Cortex of kidney (tissue), 1 donor: ENCODE measurements at places on chromosomes 3 and 15.

DNA sequence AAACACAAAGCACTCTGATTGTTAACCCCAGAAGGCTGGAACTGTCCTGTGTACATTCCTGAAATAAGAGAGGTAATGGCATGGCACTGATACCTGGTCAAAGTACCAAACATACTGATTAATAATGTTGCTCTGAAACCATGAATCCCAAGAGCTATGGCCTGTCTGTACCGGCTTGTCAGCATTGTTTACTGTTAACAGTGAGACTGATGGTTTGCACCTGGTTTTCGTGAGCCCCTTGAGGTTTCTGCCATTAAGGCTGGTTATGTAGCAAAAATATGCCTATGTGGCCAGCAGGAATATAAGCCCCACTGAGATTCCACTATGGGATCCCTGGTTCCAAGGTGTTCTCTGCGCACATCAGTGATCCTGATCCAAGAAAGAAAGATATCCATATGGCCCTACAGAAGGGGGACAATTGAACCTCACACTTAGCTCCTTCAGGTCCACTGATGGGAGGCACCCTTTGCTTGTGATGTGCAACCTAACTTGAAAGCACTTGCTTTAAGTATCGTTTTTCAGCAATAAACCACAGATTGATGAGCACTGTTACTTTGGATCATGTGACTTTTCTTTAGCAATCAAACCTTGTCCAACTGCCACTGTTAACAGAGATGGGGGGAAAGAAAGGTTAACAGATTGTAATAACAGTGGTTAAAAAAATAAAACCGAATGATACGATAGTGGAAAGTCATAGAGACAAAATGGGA is 65.2 kb downstream of the TBL1XR1 start:
- no peak for DNase-seq

GRCh38 chr3:167814441-167814951 is 79.0 kb downstream of the SERPINI1 start:
- DNase-seq: no peak

- DNase-seq: no peak
Measured at GRCh38 chr3:64267721-64268604, 42.7 kb upstream of the PRICKLE2 start.

- peak; percentile 38 for DNase-seq
Measured at GRCh38 chr15:31365655-31366127, 39.1 kb downstream of the KLF13 start.
